ENCODE measurements at places on chromosomes 13 and 19.

- no peak for DNase-seq
Observed at GRCh38 chr13:39129213-39129612, 91.0 kb downstream of the NHLRC3 start.

DNA sequence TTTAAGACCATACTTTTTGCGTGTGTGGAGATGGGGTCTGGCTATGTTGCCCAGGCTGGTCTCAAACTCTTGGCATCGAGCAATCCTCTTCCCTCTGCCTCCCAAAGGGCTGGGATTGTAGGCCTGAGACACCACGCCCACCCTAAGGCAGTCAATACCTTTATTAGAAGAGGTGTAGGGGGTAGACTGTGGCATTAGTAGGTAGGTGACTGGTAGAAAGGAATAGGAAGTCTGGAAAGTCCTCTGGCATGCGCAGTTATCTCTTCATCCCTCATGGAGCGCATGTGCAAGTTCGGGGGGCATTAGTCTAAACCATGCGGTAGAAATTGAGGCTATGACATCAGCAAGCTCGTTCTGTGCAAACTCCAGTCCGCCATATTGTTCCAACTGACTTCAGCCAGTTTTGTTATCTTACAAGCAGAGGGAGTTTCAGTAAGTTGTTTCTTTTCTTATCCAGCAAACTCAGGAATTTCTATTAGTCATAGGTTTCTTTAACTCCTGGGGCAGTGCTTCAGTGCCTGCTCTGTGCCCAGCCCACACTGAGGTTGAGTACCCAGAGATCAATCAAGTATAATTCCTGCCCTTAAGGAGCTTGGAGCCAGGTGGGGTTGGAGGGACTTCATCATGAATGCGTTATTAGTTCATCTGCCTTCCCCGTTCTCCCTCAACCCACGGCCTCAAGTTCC, 7.3 kb upstream of the RANBP3 start:
- DNase-seq: no peak

- peak; percentile 87 for DNase-seq
Observed at GRCh38 chr19:32224371-32225244, 120.8 kb upstream of the ZNF507 start.

GRCh38 chr19:23402388-23402787, 7.1 kb upstream of the ZNF91 start:
- DNase-seq: no peak

- peak; percentile 17 for DNase-seq
Observed at GRCh38 chr13:50843257-50844083, at the start of gene DLEU7. Gene DLEU7 (minus strand): TSS chr13:50843692. CDS start chr13:50843646, 46 bp downstream.

- DNase-seq: no peak
Observed at GRCh38 chr19:38022791-38023670, 116.0 kb downstream of the SIPA1L3 start.

GRCh38 chr13:100537951-100538462, 50.6 kb downstream of the GGACT start:
- DNase-seq: no peak

- DNase-seq: no peak
Observed at GRCh38 chr13:43432958-43433357, 353.8 kb downstream of the ENOX1 start.

DNA sequence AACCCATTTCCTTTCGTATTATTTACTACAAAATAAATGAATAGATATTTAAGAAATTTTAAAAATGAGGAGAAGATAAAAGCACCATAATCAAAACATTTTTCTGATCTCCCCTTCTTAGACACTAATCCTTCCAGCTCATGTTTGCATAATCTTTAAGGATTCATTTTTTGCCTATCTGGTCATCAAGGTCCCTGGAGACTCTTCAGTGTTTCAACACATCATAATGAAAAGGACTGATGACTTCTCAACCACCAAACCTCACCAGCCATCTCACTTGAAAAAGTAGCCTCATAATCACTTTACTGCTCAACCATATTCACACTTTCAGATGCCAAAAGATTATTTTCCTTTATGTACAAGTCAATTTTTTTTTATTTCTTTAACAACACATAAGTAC, 80.1 kb downstream of the DCLK1 start:
- no peak for DNase-seq

GRCh38 chr19:3625996-3626472, 556 bp downstream of the CACTIN start:
- DNase-seq: no peak

- DNase-seq: peak; percentile 32
Observed at GRCh38 chr13:57631596-57632275, at the start of gene PCDH17. Gene PCDH17 (plus strand): TSS chr13:57631744. CDS start chr13:57632547, 803 bp downstream.

- no peak for DNase-seq
Observed at GRCh38 chr19:33825556-33825955, 28.9 kb downstream of the KCTD15 start.

GRCh38 chr19:1856345-1856697, 7.1 kb downstream of the KLF16 start:
- DNase-seq: no peak

DNA sequence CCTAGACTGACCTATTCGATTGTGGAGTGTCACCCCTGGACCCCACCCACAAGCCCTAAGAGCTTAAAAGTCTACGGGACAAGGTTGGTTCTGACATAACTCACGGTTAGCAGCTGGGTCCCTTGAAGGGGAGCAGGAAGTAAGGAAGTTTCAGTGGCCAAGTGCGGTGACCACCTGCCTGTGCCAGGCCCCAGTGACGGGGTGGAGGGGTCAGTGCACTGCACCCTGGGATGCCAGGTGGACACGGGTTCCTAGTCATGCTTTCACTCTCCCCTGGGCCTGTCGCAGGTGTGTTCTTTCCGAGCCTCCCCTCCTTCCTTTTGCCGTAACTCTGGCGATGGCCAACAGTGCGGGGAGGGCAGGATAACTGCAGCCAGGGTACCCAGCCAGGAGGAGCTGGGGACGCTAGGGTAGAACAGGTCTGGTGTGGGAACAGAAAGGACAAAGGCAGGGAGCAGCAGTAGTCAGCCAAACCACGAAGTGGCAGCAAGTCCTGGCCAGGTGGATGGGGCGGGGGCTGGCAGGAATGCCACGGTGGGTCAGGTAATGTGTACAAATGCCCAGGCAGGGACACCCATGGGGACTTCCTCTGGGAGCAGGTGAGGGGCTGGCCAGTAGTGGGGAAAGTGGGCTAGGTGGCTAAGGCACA, 58.3 kb downstream of the RGCC start:
- no peak for DNase-seq

DNA sequence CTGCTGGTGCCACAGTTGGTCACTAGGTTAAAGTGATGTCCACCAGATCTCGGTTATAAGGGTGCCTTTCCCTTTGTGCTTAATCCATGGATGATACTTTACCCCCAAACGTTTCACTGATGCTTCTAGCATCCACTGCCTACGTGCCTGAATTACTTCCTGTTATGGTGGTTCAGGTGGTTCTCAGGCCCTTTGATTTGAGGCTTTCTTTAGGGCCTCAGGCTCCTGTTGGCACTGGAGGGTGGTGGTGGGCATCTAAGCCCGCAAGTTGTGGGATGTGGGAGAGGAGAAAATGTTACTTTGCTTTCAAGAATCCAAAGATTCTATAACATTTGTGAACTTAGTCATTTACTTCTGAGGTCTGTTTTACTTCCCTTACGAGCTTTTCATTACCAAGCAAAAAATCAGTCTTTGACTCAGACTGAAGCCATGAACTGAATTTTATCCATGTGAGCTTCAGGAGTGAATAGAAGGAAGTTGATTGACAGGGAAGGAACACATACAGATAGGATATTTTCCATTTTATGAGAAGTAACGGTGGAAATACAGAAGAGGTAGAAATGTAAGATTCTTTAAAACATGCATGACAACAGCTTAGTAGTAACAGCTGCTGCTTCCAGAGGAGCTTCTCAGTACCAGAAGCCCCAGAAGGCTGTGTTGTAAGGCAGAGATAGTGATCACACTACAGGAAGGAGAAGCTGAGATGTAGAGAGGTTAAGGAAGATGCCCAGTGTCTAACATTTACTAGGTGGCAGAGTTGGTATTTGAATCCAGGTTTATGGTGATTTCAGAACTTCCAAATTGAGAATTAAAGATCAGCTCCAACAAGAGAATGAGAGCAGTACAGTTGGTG, 65.0 kb downstream of the ARHGEF7 start:
- DNase-seq: no peak

DNA sequence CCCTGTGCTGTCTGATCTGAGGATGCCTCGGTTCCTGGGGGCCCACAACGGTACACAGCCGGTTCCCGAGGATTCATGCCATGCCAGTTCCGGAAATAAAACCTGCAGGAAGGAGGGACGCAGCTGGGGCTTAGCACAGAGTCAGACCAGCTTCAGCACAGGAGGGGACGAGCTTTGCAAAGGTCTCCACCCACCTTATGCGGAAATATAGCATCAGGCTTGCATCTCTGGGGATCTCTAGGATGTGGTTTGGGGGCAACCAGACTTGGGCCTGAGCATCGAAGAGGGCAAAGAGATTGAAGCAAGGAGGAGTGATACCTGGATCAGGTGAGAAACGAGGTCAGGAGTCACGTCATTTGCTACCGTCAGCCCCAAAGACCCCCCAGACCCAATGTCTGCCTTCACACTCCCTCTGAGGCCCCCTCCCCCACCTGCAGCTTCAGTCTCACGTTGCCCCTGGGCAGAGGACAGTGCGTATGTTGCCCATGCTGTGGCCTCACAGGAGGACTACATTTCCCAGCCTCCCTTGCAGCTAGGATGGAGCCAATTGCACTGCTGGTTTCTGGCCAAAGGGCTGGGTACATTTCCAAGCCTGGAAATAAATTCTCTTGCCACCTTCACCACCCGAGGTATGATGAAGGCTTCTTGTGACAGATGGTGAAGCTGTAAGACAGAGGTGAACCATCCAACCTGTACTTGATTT, 12.1 kb downstream of the TYK2 start:
- no peak for DNase-seq

DNA sequence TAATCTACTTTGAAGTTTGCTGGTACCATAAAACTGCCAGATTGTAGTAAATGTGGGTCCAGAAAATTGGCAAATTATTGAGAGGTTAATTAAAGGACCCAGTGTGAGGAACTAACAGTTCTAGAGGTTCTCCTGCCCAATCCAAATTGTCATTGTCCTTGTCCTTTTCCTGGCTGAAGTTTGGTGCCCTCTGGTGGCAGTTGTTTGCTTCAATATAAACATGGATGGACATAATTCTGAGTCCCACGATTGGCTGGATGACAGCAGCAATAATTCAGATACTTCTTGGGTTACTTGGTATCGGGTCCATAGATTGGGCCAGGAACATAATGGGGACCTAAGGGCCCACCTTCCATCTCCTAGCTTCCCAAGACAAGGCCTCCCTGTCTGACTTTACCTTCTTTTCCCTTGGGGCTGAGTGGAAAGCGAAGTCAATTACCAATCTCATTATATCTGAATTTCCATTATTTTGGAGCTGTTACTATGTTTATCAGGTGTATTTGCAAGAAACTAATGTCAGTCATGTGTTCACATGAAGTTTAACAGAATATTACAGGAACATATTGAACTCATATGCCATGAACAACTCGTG, 33.8 kb upstream of the GARRE1 start:
- DNase-seq: peak; percentile 66

GRCh38 chr19:18150776-18151624, 2.0 kb upstream of the PIK3R2 start:
- no peak for DNase-seq
